Putamen (tissue), 1 donor: ENCODE measurements at places on chromosomes 12 and 14.
A peak's percentile ranks its signal among the peaks of the same experiment; 100 is the strongest.

DNA sequence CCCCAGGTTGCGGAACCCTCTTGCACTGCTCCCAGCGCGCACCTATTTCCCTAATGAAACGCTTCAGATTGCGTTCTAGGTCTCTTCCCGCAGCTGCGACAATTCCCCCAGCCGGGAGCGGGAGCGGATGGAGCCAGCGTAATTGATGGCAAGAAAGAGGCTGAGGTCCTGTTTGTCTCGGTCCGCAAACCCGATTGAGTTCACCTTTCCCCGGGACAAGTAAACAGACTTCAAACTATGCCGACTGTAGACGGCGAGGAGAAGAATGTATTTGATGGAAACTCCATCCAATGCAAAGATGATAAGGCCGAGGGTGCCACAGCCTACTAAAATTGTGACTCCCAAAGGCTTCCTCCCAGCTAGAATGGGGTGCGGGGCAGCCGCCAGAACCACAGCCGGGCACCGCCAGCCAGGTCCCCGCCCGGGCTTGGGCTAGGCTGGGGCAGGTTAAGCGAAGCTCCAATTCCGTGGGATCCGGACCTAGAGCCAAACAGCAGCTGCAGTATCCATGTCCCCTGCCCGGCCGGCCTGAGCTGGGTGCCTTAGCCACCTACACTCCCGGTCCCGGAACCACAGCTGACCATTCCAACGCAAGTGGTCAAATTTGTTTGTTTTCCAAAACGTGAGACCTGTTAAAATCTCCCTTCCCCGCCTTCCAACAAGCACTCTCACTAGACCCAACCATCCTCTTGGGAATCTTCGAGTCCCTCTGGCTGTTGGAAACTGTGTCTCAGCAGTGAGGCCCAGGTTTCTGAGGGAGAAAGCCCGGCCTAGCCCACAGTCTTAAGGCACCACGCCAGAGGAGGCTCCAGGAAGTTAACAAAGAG, 5.5 kb downstream of the NKX2-1 start:
- no peak for DNase-seq

DNA sequence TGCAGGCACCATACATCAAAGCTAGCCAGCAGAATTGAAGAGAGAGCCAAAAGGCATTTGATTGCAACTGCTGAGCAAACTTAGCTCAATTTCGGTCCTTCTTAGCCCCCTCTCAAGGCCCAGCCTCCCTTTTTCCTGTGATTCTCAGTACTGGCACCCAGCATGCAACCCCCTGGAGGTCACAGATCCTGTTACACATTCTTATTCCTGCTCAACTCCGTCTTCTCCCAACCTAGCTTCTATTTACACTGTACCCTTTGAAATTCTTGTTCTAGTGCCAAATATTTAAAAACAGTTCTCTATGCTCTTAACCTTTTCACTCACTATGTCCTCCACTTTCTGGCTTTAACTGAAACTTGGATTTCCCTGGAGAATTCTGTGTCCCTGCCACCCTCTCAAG, 131.3 kb upstream of the CPSF6 start:
- no peak for DNase-seq

DNA sequence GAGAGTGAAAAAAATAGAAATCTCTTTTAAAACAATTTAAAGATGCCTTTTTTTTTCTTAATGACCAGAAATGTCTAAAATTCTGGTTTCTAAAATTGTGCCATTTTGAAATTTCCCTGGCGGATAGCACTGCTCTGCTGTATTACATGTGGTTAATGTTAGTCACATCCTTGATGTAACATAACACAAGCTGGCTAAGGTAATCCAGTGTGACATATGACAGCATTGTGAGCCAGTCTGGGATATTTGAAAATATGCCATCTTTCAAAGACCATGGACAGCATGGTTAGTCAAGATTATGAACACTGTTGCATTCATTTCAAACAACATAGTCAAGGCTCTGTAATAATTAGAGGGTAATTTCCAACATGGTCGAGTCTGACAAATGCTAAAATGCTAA, 133.2 kb downstream of the ALX1 start:
- no peak for DNase-seq

DNA sequence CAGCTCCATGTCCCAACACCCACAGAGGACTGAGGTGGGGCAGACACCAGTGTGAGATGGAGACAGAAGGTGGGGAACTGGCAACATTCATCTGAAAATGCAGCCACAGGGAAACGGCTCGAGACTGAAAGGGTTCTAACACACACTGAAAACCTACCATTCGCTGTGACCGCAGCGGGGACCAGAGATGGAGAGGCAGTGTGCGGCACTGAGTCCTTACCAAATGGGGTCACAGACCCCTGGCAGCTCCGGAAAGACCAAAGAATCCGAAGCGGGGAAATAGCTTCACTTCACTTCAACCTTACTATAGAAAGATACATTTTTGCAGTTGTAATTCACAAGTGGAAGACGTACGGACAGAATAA, 9.6 kb downstream of the BAG5 start:
- DNase-seq: no peak

GRCh38 chr12:116736962-116737773, 701 bp downstream of the SPRING1 start:
- DNase-seq: no peak

DNA sequence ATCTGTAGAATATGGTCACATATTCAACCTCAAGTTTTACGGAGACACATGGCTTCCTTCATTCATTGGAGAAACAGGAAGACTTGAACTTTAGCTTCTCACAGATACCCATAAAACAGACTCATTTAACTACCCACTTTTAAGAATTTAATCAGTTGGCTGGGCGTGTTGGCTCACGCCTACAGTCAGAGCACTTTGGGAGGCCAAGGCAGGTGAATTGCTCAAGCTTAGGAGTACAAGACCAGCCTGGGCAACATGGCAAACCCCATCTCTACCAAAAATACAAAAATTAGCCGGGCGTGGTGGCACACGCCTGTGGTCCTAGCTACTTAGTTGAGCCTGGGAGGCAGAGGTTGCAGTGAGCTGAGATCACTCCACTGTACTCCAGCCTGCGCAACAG, 64.7 kb upstream of the STAC3 start:
- no peak for DNase-seq

DNA sequence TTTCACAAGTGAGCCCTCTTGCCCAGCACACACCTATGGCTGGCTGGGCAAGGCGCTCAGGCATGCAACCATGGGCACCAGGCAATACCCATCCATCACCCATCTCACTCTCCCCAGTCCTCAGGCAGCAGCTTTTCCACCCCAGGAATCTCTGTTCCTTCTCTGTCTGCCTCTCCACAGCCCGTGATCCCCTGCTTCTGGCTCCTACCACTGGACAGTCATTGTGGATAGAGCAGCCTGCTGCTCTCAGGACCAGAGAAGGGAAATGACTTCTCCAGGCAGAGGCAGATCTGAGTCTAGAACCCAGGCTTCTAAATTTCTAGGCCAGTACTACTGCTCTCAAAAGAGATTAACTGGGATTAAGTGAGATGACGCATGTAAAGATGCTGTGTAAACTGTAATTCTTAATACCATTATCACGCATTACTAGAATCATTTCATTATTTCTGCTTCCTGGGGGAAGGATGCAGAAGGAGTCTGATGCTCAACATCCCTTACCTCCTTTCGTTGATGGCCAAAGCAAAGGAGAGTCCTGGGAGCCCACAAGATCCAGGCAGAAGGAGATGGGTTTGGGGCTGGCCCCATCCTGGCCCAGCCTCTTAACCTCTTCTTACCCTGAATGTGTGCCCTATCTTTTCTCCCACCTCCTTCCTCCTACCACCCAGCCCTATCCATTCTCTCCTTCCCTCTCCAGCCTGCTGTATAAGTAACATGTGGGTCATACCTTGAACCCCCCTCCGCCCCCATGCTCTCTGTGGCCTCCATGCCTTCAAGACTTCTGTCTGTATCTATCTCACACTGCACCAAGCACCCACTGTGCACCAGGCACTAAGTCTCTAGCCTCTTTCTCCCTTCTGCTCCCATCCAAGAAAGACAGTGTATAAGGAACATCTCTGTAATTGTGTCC, 4.8 kb upstream of the AQP5 start:
- no peak for DNase-seq

DNA sequence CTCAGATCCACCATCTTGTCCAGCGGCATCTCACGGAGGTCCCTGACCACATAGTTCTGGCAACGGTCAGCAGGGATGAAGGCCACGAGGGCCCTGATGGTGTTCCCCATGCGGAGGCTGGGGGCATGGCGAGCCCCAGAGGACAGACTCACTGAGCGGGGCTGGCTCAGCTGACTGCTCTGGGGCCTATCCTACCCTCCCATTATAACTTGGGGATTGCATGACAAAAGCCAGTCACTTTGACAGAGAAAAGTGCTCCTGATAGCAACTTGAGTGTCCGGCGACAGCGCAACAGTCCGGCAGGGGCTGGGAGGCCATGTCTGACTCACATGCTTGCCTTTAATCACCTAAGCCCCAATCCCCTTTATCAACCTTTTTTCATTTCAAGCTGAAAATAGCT, at the start of gene LRRC10:
LRRC10 (minus strand) TSS at position 179 of the 400 bp plus-strand sequence; CDS start at position 110, 69 bp downstream.
- DNase-seq: no peak

DNA sequence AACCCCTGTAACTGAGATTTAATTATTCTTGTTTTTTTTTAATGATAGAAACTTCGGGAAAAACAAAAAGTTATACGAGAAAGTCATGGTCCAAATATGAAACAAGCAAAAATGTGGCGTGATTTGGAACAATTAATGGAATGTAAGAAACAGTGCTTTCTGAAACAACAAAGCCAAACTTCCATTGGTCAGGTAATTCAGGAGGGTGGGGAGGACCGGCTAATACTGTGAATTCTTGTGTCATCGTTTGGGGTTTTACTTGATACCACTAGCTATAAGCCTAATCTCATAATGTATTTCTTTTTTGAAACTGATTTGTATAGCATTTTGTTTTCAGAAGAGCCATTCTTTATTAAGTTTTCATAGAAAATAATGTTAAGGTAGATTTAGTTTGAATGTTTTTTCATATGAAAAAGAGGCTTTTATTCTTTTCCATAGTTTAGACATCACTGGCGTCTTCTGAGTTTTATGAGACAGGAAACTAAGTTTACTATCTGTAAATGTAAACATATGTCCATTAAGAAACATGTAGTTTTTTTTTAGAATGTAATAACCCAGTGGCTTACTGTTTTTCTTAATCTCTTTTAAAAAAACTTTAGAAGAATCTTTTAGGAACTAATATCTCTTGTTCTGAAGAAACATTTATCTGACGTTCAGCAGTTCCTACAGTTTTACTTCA, 62.9 kb upstream of the ATP2A2 start:
- no peak for DNase-seq

GRCh38 chr12:54437243-54437642, 18.2 kb upstream of the ITGA5 start:
- DNase-seq: no peak

GRCh38 chr12:81257947-81258551, 180.2 kb downstream of the ACSS3 start:
- peak; percentile 32 for DNase-seq

- DNase-seq: no peak
These were observed 40.9 kb upstream of the NOS1 start for GRCh38 chr12:117402363-117402762.

GRCh38 chr12:131716282-131716681, 5.4 kb downstream of the SFSWAP start:
- no peak for DNase-seq

- no peak for DNase-seq
These were observed 18.1 kb downstream of the ADCY6 start for GRCh38 chr12:48770756-48771155.

GRCh38 chr14:92470215-92470614, 43.4 kb upstream of the RIN3 start:
- no peak for DNase-seq

DNA sequence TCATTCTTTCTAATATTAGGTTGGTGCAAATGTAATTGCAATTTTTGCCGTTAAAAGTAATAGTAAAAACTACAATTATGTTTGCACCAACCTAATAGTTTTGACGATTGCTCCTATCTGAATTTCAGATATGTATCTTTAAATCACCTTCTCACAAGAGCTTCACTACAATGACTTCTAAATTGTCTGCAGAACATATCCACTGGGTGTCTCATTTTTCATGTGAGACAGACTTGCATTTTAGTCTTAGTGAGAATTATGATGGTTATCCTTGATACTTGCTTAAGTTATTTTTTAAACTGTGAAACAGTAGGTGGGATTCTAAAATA, 84.6 kb downstream of the ITPR2 start:
- DNase-seq: no peak

DNA sequence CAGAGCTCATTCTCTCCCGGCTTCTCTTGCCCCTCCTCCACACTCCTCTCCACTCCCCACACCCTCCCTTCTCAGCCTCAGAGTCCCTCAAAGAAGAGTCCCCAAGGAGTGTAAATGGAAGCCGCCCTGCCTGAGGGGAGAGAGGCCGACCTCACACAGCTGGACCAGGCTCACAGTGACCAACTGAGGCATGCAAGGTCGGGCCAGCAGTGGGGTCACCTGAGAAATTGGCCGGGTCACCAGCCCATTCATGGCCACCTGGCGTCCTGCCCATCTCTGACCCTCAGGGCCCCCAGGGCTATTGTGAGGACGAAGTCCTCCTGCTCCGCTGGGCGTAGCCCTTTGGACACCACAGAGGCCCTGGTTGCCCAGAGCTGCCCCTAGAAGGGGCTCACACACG, 49.5 kb upstream of the NUAK1 start:
- no peak for DNase-seq

DNA sequence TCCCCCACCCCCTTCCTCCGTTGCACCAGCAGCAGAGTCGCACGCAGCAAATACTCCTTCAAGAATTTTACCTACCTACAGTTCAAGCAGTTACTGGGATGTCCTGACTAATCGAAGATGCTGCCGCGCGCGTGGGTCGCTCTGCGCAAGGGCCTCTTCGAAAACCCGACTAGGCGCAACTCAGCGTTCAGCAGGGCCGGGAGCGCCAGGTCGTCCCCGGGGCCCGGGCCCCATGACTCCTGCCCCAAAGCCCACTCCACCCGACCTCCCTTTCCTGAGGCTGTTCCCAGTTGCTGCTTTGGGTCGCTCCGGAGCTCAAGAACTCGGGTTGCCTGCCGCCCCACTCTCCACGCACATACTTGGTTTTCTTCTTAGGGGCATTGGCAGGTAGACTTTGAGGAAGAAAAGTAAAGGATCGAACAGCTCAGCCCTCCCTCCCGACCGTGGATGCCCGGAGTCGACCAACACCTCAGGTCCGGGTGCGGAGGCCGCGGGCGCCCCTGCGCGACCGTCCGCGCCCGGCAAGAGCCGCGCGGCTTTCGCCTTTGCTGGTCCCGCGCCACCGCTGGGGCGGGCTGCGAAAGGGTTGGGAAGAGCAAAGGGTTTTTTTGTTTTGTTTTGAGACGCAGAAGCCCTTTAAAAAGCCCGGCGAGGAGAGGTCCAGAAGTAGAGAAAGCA, 1.9 kb downstream of the BMP4 start:
- no peak for DNase-seq

GRCh38 chr12:118813778-118814357, 167.5 kb upstream of the SRRM4 start:
- DNase-seq: no peak

- no peak for DNase-seq
These were observed 27.7 kb upstream of the PLEKHG3 start for GRCh38 chr14:64676410-64677008.

- DNase-seq: no peak
These were observed 89.8 kb downstream of the KIF26A start for GRCh38 chr14:104228221-104228620.
